Activated CD4-positive, alpha-beta memory T cell treated with anti-CD3 and anti-CD28 coated beads, Interleukin-2, amount 10 ng/mL, durations not matched to agents 7 days and 5 days (primary cell): ENCODE measurements at places on chromosomes 6 and 20.

GRCh38 chr6:34144581-34145160, 1.2 kb downstream of the GRM4 start:
- DNase-seq, result no peak

- no peak for DNase-seq
Observed at GRCh38 chr6:127475135-127475822, 16.1 kb upstream of the KIAA0408 start.

GRCh38 chr6:88641178-88641903, 322.1 kb downstream of the RNGTT start:
- no peak for DNase-seq

- DNase-seq, result no peak
Observed at GRCh38 chr20:1308067-1308701, 20.8 kb downstream of the SDCBP2 start.

GRCh38 chr6:49849213-49849907, 17.0 kb downstream of the CRISP1 start:
- DNase-seq, result no peak
